Endothelial cell of coronary artery (primary cell): ENCODE measurements at places on chromosomes 7 and 10. TPM values are rescaled to one million over a fixed set of nuclear protein-coding genes. Genes with fewer than 3 reads are reported as not detected.

Gene SPDYE11
- total RNA-seq, result not detected in 2 replicates

Gene MSANTD7
- total RNA-seq, result 17.9 and 20.1 TPM in 2 replicates

Gene COL28A1
- total RNA-seq, result not detected in 2 replicates

Gene MKI67
- 8.1 and 19.0 TPM in 2 replicates for total RNA-seq

Gene LRGUK
- total RNA-seq, result under 0.01 and 0.18 TPM in 2 replicates

Gene CHST15
- 22.0 and 33.4 TPM in 2 replicates for total RNA-seq
